Putamen (tissue), 1 donor: ENCODE measurements at places on chromosomes 2 and 18.

DNA sequence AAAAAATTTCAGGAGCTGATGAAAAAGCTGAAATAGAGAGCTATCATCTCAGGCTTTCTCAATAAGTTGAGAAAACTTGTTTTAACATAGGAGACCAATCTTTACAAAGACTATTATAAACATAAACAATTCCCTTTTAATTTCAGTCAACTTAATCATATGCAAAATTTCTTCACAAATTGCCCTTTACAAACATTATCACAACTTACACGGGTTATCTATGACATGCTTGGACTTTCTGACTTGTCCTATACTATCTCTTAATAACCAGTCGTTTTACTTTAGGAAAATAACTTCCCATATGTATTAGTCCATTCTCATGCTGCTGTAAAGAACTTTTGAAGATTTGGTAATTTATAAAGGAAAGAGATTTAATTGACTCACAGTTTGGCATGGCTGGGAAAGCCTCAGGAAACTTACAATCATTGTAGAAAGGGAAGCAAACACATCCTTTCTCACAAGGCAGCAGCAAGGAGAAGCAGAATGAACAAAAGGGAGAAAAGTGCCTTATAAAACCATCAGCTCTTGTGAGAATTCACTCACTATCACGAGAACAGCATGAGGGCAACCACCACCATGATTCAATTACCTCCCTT, 1583.7 kb upstream of the CELF4 start:
- no peak for DNase-seq

GRCh38 chr2:217956586-217957457, 46.0 kb downstream of the TNS1 start:
- no peak for DNase-seq

- no peak for DNase-seq
Measured at GRCh38 chr2:83764447-83765005, 694.6 kb downstream of the SUCLG1 start.

DNA sequence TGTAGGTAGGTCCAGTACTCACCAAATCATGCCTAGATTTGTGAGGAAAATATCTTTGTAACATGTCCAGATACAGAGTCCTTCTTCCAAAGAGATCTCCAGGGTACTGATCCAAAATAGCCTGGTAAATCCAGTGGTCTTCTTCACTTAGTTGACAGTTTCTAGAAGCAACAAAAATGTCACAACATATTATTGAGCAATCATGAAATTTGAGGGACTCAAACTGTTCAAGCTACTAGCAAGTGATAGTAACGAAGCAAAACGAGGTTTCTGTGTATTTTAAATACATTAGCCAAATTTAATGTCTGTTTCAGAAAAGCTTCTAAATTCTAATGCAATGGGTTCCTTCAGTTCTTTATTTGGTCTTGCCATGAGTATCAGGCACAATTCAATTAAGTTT, 142.8 kb downstream of the CCDC148 start:
- DNase-seq: no peak

DNA sequence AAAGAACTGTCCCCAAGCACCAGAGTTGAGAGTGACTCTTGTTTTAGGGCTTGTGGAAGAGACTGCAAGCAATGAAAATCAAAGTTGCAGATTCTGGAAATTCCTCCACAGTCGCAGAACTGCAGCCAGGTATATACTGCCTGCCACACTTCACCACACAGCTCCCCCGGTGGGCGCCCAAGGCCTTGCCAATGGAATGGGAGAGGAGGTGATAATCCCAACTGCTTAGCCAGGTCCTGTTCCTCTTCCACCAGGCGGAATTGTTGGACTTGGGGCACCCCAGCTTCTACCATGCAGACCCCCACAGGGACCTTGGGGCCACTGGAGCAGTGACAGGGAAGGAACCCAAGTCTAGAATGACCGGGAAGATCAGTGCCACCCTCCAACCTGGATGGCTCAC, 4.8 kb upstream of the PDIA6 start:
- no peak for DNase-seq

GRCh38 chr18:28127763-28128658, 48.9 kb downstream of the CDH2 start:
- DNase-seq: no peak

GRCh38 chr2:206422493-206422892, 20.8 kb upstream of the ADAM23 start:
- DNase-seq: no peak

GRCh38 chr2:240601831-240602160, 15.3 kb downstream of the CAPN10 start:
- no peak for DNase-seq
